PC-9 (cell line): ENCODE measurements at places on chromosomes 4 and X. TPM values are rescaled to one million over a fixed set of nuclear protein-coding genes. Genes with fewer than 3 reads are reported as not detected.

Gene TRAPPC2
- 18.5 and 23.6 TPM in 2 replicates for total RNA-seq

Gene ZFP92
- total RNA-seq = not detected in 2 replicates

Gene RGS12
- 36.6 and 37.1 TPM in 2 replicates for total RNA-seq

Gene NPY2R
- total RNA-seq = not detected in 2 replicates

- no peaks in the 10 kb centered on the region for H3K36me3 ChIP-seq
- no peak for DNase-seq
- no peak overlapping the region for H3K4me3 ChIP-seq
- H3K27ac ChIP-seq = no peak overlapping the region
- H3K27me3 ChIP-seq = peaks cover 29% of the 10 kb centered on the region
These were observed 8.6 kb downstream of the ATP2B3 start for GRCh38 chrX:153526042-153526441.

- H3K27ac ChIP-seq = no peak overlapping the region
- no peaks in the 10 kb centered on the region for H3K27me3 ChIP-seq
- DNase-seq = no peak
- no peaks in the 10 kb centered on the region for H3K4me1 ChIP-seq
These were observed 5.7 kb upstream of the GPR174 start for GRCh38 chrX:79138658-79139241.
